M059J (cell line): ENCODE measurements at places on chromosomes 2 and 18.

GRCh38 chr18:65093346-65093745, 657.5 kb upstream of the CDH7 start:
- DNase-seq: no peak

- no peak for DNase-seq
Measured at GRCh38 chr2:12151716-12152115, 405.3 kb downstream of the LPIN1 start.

GRCh38 chr18:13244135-13244534, 25.6 kb downstream of the LDLRAD4 start:
- no peak for DNase-seq

GRCh38 chr2:60707750-60708371, 48.2 kb upstream of the PAPOLG start:
- peak; percentile 54 for DNase-seq

- no peak for DNase-seq
Measured at GRCh38 chr2:64934530-64934929, 54.7 kb upstream of the SLC1A4 start.

DNA sequence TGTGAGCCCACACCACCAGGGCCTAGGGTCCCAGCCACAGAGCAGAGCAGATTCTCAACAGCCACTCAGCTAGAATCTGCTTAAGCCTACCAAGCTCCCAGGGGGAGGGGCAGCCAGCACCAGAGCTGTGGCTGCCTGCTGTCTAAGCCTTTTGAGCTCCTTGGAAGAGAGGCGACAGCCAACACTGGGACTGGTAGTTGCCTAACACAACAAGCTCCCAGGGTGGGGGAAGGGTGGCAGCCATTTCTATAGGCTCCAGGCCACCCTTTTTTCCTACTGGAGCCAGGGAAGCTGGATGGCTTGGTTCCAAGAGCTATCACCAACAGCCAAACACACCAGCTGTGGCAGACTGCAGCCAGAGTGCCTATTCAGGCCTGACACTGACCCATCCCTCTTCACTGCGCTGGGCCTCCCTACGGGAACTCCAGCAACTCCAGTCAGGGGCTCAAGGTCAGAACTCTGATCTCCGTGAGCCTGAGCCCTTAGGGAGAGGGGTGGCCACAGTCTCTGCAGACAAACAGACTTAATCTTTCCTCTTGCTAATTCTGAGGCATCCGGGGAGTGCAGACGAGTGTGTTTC, 1824.3 kb upstream of the CELF4 start:
- DNase-seq: peak; percentile 45

DNA sequence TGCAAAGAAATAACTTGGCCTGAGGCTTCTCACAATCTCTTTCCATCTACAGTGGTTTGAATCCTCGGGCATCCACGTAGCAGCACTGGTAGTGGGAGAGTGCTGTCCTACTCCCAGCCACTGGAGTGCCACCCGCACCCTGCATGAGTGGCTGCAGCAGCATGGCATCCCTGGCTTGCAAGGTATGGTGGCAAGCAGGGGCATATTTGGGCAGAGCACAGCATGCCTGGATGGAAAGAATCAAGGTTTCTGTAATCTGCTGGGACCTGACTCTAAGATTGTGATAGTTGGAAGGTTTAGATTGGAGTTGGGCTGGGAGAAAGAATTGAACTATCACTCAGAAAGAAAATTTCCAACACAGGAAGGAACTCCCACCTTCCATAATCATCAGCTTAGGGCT, 4.0 kb downstream of the CAD start:
- no peak for DNase-seq

- DNase-seq: peak; percentile 9
Measured at GRCh38 chr2:45714679-45715078, 63.2 kb downstream of the PRKCE start.

GRCh38 chr2:70328921-70329561, 27.2 kb upstream of the FAM136A start:
- DNase-seq: peak; percentile 60

DNA sequence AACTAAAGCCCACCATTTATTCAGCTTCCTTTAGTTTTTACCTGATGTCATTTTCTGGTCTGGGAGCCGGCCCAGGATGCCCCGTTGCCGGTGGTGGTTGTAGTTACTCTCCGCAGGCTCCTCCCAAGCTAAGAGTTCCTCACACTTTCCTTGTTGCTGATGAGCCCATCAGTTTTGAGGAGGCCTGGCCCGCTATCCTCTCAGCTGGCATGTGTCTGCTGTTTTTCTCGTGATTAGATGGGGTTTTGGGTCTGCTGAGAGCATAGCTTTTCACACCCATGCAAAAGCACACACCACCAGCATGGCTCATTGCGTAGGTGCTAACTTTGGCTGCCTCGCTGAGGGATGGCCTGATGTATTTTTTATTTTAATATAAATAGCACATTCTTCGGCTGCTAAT, 72.1 kb downstream of the PSMG2 start:
- DNase-seq: no peak

DNA sequence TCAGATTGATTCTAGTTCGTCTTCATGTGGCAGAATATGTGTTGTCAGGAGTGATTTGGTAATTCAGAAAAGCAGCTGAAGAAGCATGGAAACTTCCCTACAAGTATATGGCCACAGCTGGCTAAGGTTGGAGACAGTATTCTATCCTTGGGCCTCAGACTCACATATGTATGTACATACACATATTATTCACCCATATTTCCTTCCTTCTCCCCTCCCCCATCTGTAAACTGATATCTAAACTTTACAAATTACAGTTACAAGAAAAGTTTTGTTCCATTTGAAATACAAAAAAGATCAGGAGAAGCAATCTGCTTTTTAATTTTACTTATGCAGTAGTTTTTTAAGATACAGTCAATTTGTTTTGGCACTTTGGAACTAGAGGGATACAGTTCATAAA, 3.1 kb downstream of the SP3 start:
- DNase-seq: no peak
